Renal pelvis (tissue), 12 donors: ENCODE measurements at places on chromosomes 13 and 19. TPM values are rescaled to one million over a fixed set of nuclear protein-coding genes. Genes with fewer than 3 reads are reported as not detected.
A peak's percentile ranks its signal among the peaks of the same experiment; 100 is the strongest.

DNA sequence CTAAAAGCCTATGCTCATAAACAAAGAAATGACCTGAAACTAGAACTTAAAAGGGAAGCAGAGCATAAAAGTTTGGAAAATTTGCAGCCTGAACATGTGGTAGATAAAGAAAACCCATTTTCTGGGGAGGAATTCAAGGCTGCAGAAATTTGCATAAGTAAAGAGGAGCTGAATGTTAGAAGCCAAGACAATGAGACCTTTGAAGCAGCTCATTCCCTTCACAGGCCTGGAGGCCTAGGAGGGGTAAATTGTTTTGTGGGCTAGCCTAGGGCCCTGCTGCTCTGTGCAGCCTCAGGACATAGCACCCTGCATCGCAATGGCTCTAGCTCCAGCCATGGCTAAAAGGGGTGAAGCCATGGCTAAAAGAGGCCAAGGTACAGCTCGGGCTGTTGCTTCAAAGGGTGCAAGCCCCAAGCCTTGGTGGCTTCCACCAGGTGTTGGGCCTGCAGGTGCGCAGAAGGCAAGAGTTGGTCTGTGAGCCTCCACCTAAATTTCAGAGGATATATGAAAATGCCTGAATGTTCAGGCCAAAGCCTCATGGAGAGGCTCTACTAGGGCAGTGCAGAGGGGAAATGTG, 38.3 kb downstream of the ZIC2 start:
- DNase-seq, result no peak

DNA sequence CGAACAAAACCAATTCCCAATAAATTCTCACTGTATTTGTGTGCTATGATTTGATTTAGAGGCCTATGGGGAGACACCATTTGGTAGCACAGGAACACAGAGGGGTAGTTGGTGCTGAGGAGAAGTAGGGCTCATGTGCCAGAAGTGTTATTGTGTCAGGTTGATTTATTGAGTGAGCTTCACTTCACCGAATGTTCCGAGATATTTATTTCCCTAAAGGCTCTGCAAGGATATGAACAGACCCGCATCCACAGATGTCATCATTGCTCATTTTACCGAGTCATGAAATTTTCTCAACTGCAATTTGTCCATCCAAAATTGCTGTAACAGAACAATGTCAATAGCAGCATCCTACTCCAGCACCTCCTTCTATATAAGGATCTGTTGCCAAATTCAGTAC, 69.5 kb downstream of the DACH1 start:
- peak; percentile 40 for DNase-seq

GRCh38 chr13:86383151-86383550, 583.9 kb upstream of the SLITRK6 start:
- no peak for DNase-seq

DNA sequence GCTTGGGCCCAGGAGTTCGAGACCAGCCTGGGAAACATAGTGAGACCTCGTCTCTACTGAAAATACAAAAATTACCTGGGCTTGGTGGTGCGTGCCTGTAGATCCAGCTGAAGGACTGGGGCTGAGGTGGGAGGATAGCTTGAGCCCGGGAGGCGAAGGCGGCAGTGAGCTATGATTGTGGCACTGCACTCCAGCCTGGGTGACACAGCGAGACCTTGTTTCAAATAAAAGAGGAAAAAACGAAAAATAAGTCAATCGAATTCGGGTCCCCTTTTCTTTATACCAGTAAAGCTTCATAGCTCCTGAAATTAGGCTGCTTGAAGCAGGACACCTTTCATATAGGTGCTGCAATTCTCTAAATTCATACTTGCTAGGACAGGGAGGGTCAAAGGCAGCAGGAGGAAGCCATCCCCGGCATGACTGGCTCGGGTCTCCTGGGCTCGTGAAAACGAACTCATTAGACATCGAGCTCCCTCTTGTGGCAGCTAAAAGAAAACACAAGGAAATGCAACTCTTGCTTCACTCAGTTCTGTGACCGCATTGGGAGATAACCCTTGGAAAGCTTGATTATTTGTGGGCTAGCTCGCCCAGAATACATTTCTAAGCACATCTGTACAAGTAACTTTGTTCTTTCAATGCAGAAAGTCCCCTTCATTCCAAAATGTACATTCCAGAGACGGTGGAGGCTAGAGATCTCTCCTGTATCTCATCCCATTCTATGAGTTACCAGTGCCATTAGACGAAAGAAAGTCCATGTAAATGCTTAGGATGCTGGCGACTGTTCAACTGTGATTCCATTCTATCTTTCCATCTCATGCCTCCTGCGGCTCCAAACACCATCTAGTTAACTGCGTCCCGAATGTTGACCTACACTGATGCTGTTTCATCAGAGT, 16.8 kb downstream of the FPR2 start:
- peak; percentile 80 for DNase-seq

GRCh38 chr19:47019431-47020041, at the start of gene NPAS1:
Gene NPAS1 (plus strand): TSS chr19:47019837. CDS start chr19:47021048, 1,211 bp downstream.
- DNase-seq, result no peak

DNA sequence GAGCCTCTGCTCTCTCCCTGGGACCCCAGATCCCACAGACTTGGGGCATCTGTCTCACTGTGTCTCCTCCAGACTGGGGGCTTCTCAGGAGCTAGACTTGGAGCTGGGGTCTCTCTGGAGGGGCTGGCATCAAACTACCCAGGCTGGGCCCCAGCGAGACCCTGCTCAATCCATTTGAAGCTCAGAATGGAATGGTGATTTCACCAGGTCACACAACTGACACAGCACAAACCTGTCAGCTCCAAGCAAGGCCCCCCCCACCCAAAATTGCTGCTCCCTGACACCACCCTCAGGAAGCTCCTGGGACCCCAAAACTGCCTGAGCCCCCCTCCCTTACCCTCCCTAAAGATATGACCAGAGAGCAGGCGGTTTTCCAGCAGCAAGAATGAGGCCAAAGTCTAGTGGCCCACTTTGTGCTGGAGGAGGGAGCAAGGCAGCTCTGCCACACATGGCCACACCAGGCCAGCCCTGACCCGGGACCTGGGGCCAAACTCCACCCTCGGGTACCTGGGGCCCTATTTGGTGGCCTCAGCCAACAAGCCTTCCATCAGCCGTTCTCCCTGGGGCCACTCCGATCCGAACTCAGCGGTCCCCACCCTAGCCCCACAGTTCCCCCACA, 2.4 kb downstream of the NR2F6 start:
- DNase-seq, result no peak

DNA sequence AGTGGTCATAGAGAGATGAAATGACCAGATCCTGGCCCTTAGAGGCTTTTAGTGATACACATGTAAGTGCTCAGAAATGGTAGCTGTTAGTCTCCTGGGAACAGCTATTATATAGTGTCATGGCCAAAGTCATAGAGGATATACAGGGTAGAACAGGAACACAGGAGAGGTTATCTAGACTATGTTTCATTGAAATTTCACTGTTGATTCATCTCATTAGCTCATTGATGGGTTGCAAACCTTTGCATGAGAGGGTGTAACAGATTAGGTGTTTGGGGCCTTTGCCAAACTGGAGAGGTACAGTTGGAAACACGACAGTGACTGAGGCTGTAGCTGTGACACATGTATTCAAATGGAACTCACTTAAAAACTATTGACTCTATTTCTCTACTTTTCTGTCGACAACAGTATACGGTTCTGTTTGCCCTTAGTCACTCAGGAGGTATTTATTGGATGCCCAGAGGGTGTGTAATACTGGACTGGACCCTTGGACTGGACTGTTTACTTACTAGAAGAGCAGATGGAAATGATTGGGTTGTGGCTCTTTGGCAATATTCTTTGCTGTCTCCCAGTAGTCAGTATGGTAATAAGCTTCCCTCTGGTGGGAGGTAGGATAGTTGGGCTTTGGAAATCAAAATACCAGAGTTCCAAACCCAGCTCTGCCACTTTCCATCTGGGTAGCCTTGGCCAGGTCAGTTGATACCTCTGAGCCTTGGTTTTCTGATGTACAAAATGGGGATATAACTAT, 29.8 kb downstream of the ARHGAP35 start:
- no peak for DNase-seq

DNA sequence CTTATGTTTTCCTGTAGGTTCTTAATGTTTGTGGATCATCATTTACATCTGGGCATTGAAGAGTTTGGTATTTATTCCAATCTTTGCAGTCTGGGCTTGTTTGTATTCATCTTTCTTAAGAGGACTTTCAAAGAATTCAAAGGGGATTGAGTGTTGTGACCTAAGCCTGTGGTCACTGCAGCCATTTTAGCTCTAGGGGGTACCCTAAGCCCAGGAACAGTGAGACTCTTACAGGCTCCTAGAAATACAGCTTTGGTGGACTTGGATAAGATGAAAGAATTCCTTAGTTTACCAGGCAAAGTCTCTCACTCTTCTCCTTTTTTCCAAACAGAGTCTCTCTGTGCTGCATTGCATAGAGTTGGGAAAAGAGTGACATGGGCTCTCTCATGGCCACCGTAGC, 2539.0 kb upstream of the PCDH20 start:
- DNase-seq, result no peak

GRCh38 chr13:50994651-50995050, 85.1 kb downstream of the RNASEH2B start:
- DNase-seq, result no peak

- no peak for DNase-seq
Observed at GRCh38 chr19:30881930-30882329, 467.3 kb downstream of the TSHZ3 start.

DNA sequence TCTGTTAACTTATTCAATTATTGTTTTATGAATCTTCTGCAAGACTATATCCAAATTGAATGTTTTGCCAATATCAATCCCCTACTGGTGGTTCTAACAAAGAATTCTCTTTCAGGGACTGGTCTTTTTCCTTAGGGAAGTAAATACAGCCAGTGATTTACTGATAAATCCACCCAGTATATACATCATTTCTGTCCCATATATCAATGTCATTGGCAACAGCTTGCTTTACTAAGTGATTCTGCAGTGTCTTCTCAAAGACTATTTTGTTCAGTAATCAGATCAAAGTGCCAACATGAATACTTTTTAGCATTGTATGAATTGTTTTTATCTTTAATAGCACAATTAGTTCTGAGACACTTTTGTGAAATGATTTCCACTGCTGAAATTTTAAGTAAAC, 114.0 kb upstream of the OBI1 start:
- DNase-seq, result no peak

GRCh38 chr13:35514801-35515502, 38.5 kb upstream of the MAB21L1 start:
- no peak for DNase-seq

- DNase-seq, result no peak
Observed at GRCh38 chr13:44032802-44033201, 153.1 kb downstream of the LACC1 start.

- peak; percentile 89 for DNase-seq
Observed at GRCh38 chr19:56966225-56966696, 125.7 kb upstream of the PEG3 start.

DNA sequence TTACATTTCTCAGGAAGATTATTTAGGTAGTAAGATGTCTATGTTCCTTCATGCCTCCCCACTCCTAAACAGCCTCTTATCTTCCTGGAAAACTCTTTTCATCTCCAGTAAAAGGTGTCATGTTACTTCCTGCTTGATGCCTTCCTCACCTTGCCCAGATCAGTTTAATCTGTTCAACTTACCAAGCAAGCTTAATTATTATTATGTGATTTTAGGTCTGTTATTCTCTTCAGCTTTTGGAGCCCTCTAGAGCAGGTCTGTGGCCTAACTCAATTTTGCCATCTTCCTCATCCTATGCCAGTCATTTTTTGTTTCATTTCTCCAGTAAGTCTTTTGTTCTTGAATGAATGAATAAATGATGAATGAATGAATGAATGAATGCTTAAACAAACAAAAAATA, 528.4 kb downstream of the DCT start:
- no peak for DNase-seq

- DNase-seq, result no peak
Observed at GRCh38 chr19:14006766-14007562, 844 bp upstream of the RFX1 start.

GRCh38 chr13:21889651-21890050, 218.8 kb downstream of the FGF9 start:
- DNase-seq, result no peak

GRCh38 chr13:29402166-29402636, 193.3 kb downstream of the SLC7A1 start:
- DNase-seq, result no peak

GRCh38 chr19:56725829-56726424, 54.4 kb upstream of the ZNF835 start:
- DNase-seq, result no peak

DNA sequence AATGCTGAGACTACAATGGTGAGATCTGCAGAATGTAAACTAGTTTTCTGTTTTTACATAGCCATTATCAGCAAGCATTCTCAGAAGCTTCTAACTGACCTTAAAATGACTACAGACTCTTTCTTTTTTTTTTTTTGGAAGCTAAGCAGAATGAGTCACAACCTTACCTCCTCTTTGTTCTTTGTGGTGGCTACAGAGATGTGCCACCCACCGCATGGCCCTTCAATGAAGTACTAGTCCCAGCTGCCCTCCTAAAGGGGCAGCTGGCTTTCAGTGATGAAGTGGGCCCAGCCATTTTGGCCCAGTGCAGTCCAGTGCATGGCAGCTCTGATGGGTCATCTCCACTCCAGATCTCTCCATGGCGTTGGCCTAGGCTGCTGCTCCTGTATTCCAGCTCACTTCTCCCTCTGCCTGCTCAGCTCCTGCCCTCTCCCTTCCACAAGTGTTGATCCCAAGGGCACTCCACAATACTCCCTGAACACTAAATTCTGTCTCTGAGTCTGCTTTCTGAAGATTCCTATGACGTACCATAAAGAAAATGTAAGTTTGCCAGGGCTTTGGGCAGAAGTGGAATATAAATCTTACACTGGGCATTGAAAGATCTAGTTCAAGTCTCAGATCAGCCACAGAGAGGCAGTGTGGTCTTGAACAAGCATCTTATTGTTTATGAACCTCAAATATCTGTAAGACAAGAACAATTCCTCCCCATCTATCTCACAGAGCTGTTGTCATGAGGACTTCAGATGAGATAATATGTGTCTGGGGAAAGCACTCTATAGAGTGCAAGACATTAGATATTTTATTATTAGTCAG, 85.6 kb downstream of the RXFP2 start:
- DNase-seq, result no peak

DNA sequence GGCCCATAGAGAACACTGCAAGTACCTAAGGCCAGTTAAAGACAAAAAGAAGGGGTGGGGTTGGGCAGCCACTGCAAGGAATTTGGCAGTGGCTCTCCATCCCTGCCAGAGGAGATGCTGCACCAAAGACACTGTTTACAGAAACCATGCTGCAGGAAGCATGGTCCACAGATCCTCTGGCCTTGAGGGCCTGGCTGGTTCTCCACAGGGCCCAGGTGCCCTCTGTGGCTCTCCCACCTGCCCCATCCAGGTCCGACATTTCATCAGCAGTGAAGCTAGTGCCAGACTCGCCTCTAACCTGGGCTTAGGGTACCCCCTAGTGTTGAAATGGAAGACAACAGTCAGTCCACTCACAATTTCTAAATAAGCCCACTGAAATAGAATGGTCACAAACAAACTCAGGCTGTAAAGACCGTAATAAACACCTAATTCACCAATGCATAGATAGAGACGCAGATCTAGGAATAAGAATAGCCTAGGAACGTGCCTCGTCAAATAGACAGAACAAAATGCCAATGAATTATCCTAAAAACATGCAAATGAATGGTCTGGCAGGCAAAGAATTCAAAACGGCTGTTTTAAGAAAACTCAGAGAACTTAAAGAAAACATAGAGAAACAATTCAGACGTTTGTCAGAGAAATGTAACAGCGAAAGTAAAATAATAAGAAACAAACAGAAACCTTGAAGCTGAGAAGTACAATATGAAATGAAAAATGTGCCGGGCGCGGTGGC, 23.3 kb downstream of the LYPD4 start:
- peak; percentile 43 for DNase-seq

PCP2 gene
- polyA plus RNA-seq, result 0.91 TPM

CYP4F11 gene
- 0.70 TPM for polyA plus RNA-seq

OR7A17 gene
- 0.09 TPM for polyA plus RNA-seq

FBXO27 gene
- polyA plus RNA-seq, result 7.8 TPM

ZFP36 gene
- 25.1 TPM for polyA plus RNA-seq

DNAJC3 gene
- polyA plus RNA-seq, result 39.6 TPM

ANGPTL8 gene
- polyA plus RNA-seq, result 0.19 TPM

SLC25A41 gene
- 2.4 TPM for polyA plus RNA-seq

ANO8 gene
- 11.2 TPM for polyA plus RNA-seq
